Mucosa of gallbladder (tissue), 1 donor: ENCODE measurements at places on chromosomes 12 and 14. TPM values are rescaled to one million over a fixed set of nuclear protein-coding genes. Genes with fewer than 3 reads are reported as not detected.

The ZNF740 gene
- total RNA-seq, result 40.4 TPM

The CCDC197 gene
- total RNA-seq, result not detected

DNA sequence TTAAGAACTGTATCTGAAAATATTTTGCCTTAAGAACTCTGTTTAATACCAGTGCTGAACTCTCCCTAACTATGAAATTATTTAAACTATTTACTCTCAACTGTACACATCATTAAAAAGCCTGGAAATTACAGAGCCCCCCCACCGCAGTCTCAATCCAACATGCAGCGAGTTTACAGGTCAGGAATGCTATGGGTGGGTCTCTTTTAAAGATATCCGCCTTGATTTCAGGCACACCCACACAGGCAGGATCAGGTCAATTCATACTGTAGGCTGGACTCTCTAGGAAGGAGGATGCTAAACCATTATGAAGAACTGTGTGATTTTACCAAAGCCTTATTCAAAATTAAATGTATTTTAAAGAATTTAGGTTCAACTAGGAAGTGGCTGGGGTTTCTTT lies 16.5 kb downstream of the SPTLC2 start:
- DNase-seq, result no peak

DNA sequence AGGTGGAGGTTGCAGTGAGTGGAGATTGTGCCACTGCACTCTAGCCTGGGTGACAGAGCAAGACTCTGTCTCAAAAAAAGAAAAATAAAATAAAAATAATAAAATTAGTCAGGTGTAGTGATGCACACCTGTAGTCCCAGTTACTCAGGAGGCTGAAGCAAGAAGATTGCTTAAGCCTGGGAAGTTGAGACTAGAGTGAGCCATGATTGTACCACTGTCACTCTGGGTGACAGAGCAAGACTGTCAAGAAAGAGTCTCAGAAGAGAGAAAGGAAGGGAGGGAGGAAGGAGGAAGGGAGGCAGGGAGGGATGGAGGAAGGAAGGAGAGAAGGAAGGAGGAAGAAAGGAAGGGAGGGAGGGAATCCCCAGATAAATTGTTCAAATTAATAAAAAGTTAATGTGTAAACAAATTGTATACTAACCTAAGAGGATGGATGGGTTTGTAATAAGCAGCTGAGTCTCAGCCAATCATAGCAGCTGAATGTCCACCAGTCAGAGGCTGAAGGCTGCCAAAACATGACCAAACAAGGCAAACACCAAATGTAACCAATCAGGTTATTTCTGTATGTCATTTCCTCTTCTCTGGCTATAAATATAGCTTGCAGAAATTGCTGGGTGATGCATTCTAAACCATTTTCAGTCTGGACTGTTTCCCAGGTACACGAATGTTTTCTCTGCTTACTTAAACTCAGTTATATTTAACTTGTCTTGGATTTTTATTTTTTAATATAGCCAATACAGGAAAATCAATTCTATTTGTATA lies 6.1 kb upstream of the CDCA4 start:
- DNase-seq, result no peak

GRCh38 chr12:14454098-14454907 lies 88.8 kb downstream of the ATF7IP start:
- no peak for DNase-seq

The CLEC9A gene
- 1.2 TPM for total RNA-seq

The RIN3 gene
- total RNA-seq, result 33.7 TPM
